ENCODE measurements at places on chromosomes 16 and 17.

DNA sequence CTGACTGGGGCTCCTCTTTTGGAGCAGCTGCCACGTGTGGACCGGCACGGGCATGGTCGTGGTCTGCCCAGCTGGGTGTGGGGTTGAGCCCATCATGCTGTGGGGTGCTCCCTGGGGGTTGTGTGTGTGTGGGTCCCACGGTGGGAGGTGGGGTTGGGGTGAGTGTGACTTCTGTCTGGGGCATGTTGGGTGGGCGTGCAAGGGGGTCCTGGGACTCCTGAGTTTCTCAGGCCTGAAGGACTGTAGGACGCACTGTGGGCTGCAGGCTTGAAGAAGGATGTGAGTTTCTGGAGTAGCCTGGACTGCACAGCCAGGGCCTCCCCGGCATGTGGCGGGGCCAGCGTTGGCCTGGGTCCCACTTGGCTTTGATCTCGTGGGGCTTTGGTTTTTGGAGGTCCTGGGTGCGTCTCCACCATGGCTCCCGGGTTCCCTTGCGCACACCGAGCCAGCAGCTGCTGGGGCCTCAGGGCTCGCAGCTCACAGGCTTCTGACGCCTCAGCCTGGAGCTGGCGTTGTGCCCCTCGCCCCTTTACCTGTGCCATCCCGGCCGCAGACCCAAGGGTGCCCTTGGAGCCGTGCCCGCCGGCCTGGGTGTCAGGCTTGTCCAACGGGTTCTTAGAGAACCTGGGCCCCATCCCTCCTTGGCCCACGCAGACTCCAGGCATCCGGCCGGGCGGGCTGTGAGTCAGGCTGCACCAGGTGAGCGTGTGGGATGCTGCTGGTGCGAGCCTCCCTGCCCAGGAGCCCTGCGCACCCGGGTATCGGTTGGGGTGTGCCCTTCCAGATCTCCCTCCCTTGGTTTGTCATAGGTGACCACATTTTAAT lies 34.4 kb upstream of the ZNF750 start:
- no peak for DNase-seq

DNA sequence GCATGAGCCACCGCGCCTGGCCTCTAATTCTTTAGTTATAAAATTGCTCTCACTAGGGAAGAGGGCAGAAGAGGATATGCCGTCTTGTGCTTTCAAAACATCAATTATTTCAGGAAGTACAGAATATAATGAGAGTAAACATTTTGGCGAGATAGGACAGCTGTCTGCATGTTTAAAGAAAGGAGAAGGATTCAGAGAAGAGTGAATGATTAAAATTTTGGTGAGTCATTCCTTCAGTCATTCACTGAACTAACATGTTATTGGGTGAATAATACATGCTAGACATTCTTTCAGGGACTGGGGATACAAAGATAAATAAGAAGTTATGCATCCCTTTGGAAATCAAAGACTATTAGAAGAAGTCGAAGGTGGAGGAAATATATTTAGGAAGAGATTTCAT lies 590.3 kb upstream of the GOT2 start:
- no peak for DNase-seq

DNA sequence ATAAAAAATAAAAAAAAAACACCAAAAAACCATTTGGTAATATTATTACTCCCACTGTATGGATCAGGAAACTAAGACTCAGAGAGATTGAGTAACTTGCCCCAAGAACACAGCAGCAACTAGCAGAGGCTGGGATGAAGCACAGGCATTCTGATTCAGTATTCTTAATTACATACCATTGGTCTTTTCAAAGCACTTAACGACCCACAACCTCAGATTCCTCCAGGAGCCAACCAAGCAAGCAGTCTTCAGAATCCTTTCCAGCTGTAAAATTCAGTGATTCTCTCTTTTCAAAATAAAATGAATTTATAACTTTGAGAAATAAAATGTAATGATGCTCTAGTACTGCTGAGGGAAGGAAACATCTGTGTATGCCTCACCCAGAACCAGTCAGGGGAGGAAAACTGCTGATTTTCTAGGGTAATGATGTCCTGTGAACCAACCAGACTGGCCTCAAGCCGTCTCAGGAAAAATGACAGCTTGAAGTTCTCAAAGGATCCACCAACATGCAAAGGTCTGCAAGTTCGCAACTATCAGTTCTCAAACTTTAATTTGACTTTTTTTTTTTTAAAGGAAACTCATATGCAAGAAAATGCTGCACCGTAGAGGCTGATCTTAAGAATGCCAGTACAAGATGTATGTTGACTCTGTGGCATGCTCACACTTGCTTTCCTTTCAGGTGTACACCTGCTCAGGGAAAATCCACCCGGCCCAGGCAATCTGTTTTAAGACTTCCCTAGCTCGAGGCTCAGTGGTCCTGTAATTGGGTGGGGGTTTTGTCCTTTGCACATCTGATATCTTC lies 9.0 kb downstream of the CUEDC1 start:
- DNase-seq, result no peak

GRCh38 chr17:4591529-4591928 lies 7.2 kb downstream of the SMTNL2 start:
- no peak for DNase-seq

GRCh38 chr17:37801171-37801570 lies 56.3 kb upstream of the HNF1B start:
- no peak for DNase-seq

- no peak for DNase-seq
Observed at GRCh38 chr17:21495281-21495680, 119.1 kb downstream of the KCNJ12 start.

DNA sequence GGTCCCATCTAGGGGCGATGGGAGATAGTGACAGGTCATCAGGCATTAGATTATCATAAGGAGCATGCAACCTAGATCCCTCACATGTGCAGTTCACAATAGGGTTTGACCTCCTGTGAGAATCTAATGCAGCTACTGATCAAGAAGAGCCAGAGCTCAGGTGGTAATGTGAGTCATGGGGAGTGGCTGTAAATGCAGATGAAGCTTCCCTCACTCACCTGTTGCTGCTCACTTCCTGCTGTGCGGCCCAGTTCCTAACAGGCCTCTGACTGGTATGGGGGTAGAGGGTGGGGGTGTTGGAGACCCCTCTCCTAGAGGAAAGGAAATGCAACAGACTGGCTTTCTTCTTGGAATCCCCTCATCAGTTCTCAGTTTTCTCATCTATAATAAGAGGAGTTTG lies 131.4 kb downstream of the CA10 start:
- no peak for DNase-seq

GRCh38 chr16:80113873-80114574 lies 426.8 kb upstream of the DYNLRB2 start:
- DNase-seq, result no peak

DNA sequence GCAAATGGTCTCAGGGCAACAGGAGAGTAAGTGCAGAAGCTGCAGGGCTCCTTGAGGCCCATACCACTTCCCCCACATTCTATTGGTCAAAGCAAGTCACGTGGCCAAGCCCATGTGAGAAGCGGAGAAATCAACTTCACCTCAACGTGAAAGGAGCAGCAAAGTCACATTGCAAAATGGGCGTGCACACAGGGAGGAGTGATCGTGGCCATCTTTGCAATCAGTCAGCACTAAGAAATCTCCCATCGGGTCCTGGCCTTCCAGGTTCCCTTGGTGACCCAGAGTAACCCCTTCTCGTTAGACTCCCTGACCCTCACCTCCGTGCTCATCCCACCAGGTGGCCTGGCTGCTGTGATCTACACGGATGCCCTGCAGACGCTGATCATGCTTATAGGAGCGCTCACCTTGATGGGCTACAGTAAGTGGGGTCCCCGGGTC lies 38.0 kb downstream of the SLC5A11 start:
- no peak for DNase-seq

- DNase-seq, result no peak
Observed at GRCh38 chr16:70572050-70572925, 48.7 kb downstream of the SF3B3 start.

GRCh38 chr16:30444231-30445148 lies 1.2 kb downstream of the SEPHS2 start:
- DNase-seq, result no peak

Data from thoracic aorta (tissue), 2 donors.